Progenitor cell of endocrine pancreas (in vitro differentiated cells): ENCODE measurements at places on chromosomes 1 and 21.

GRCh38 chr1:91502672-91503184, 2.1 kb downstream of the CDC7 start:
- H3K4me3 ChIP-seq, result peak overlapping the region; percentile 15
- H3K27me3 ChIP-seq, result no peaks in the 10 kb centered on the region
- no peaks in the 10 kb centered on the region for H3K36me3 ChIP-seq

- no peak overlapping the region for H3K4me3 ChIP-seq
- DNase-seq, result no peak
- H3K27ac ChIP-seq, result peak overlapping the region; percentile 27
- H3K27me3 ChIP-seq, result no peaks in the 10 kb centered on the region
- no peaks in the 10 kb centered on the region for H3K36me3 ChIP-seq
Measured at GRCh38 chr1:59673573-59674450, 140.9 kb upstream of the HOOK1 start.

DNA sequence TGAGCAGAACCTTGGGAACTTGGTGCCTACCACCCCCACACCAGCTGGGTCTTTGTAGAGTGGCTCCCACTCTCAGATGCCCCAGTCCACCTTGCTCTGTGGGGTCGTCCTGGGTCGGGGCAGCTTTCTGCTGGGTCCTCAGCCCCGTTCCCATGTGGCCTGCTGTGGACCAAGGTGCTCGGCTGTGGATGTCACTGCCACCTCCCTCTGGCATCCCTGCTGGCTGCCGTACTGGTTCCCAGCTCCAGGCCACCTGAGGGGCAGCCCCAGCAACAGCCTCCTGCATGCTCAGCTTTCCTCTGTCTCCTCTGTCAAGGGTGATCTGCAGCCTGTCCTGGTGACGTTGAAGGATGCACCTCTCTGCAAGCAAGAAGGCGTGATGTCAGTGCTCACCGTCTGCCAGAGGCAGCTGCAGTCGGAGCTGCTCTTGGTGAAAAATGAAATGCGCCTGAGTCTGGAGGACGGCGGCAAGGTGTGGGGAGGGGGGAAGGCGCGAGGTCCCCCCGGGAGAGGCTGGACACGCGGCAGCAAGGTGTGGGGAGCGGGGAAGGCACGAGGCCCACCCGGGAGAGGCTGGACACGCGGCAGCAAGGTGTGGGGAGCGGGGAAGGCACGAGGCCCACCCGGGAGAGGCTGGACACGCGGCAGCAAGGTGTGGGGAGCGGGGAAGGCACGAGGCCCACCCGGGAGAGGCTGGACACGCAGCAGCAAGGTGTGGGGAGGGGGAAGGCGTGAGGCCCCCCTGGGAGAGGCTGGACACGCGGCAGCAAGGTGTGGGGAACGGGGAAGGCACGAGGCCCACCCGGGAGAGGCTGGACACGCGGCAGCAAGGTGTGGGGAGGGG, 45.9 kb upstream of the DIP2A start:
- peaks cover 4% of the 10 kb centered on the region for H3K36me3 ChIP-seq
- no peak for DNase-seq
- no peaks in the 10 kb centered on the region for H3K4me1 ChIP-seq
- H3K27me3 ChIP-seq, result no peaks in the 10 kb centered on the region
- no peak overlapping the region for H3K4me3 ChIP-seq

DNA sequence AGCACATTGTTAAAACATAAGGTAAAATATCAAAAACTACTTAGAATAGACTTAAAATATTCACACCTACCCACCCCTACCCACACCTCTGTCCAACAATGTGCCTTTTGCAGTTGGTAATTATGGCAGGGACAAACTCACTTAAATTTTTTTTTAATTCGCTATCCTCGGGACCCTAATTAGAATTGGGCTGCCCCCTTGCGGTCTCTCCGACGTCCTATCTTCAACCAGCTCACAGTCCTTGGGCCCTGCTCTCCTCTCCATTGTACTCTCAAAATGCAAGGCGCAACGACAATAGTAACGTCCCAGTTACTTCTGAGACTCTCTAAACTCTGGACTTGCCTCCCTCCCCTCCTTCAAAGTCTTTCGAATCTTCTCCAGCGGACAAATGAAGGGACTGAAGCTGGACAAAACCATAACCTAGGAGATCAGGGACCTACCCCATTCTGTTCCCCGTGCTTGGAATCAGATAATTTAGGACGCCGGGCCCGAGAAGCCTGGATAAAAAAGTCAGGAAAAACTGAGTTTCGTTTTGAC, 1.1 kb upstream of the CIART start:
- no peak for DNase-seq
- no peaks in the 10 kb centered on the region for H3K36me3 ChIP-seq
- H3K27ac ChIP-seq, result peak overlapping the region; percentile 89

DNA sequence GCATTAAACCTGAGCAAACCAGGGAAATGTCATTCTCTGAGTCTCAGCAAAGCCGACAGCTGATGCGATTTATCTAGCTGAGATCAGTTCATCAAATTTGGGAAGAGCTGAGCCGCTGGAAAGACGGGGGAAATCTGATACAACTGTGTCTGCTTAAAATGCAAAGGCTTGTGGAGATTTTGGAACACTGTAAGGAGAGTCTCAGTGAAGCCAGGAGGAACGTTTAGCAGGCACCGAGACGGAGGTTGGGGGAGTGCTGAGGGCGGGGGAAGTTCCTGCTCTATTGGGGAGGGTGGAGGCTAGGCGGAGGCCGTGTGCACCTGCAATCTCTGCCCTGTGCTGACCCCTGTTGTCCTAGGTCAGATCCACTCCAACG, 143.2 kb upstream of the CSF3R start:
- no peak overlapping the region for H3K4me3 ChIP-seq
- peaks cover 9% of the 10 kb centered on the region for H3K4me1 ChIP-seq
- DNase-seq, result no peak

DNA sequence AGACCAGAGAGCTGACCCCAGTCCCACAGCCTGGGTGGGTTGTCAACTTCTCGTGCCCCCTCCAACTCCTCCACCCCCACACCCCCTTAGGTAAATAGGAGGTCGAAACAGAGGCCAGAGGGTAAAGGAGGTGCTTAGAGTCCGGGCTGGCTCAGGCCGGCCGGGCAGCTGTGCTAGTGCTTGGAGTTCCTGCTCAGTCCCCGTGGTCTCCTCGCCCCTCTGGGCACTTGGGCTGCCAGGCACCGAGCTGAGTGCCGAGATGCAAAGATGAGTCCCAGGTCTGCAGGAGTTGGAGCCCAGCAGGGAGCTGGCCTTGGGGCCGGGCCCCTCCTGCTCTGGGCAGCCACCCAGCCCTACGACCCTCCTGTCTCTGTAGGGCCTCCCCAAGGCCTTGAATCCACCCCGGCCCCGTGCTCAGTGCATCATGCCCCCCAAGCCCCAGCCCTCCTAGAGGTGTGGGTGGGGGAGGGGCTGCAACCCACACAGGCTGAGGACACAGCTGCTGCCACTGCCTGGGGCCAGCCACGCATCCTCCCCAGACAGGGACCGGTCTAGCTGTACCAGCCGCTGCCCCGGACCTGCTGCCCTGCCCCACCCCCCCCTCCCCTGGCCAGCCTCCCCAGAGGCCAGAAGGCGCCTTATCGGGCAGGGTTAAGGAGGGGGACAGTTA, 1.9 kb downstream of the SMIM1 start:
- no peak overlapping the region for H3K27ac ChIP-seq
- peaks cover 4% of the 10 kb centered on the region for H3K27me3 ChIP-seq
- peaks cover 4% of the 10 kb centered on the region for H3K4me1 ChIP-seq
- H3K36me3 ChIP-seq, result no peaks in the 10 kb centered on the region

GRCh38 chr1:6029351-6029750, 16.3 kb upstream of the KCNAB2 start:
- no peaks in the 10 kb centered on the region for H3K36me3 ChIP-seq
- no peak overlapping the region for H3K27ac ChIP-seq
- H3K4me3 ChIP-seq, result no peak overlapping the region
- H3K27me3 ChIP-seq, result peaks cover 25% of the 10 kb centered on the region

DNA sequence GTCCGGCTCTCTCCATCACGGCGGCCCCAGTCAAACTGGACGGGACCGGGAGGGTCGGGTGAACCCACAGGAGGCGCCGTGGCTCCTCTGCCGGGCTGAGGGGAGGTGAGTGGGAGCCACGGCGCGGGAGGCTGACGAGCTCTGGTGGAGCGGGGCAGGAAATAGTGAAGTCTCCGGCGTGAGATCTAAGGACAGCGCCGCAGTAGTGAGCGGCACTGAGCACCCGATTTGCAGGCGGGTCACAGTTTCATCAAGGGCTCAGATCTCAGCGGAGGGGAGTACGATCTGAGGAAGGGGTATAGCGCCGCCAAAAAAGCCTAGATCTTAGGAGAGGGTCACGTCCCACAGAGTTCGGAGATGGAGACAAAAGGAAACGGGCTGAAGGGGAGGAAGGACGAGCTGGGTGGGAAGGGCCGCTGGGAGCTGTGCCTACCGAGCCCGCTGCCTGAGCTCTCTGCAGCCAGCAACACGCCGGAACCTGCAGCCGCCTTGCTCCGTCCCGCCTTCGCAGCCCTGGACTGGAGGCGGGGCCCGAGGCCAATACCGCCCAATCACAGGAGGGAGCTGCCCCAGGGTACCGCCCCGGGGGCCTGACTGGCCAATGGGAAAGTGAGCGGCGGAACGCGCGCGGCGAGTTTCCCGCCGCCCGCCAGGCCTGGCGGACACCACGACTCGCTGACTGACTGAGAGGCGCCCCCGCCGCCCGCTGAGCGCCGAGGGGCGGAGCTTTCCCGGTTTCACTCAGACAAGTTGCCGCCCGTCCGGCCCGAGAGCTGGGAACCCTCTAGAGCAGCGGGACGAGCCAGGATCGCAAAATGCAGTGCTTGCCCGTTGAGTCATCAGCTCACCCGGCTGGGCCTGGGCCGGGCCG, 1.9 kb downstream of the SFN start:
- DNase-seq, result peak; percentile 94
- peak overlapping the region; percentile 83 for H3K4me3 ChIP-seq
- H3K4me1 ChIP-seq, result peaks cover 11% of the 10 kb centered on the region
- peak overlapping the region; percentile 97 for H3K27ac ChIP-seq
- peaks cover 7% of the 10 kb centered on the region for H3K27me3 ChIP-seq
- H3K36me3 ChIP-seq, result no peaks in the 10 kb centered on the region

GRCh38 chr1:203476216-203476814, 709 bp downstream of the PRELP start:
- DNase-seq, result no peak
- H3K27ac ChIP-seq, result no peak overlapping the region
- H3K4me1 ChIP-seq, result peaks cover 11% of the 10 kb centered on the region
- no peaks in the 10 kb centered on the region for H3K36me3 ChIP-seq
- peaks cover 10% of the 10 kb centered on the region for H3K27me3 ChIP-seq

DNA sequence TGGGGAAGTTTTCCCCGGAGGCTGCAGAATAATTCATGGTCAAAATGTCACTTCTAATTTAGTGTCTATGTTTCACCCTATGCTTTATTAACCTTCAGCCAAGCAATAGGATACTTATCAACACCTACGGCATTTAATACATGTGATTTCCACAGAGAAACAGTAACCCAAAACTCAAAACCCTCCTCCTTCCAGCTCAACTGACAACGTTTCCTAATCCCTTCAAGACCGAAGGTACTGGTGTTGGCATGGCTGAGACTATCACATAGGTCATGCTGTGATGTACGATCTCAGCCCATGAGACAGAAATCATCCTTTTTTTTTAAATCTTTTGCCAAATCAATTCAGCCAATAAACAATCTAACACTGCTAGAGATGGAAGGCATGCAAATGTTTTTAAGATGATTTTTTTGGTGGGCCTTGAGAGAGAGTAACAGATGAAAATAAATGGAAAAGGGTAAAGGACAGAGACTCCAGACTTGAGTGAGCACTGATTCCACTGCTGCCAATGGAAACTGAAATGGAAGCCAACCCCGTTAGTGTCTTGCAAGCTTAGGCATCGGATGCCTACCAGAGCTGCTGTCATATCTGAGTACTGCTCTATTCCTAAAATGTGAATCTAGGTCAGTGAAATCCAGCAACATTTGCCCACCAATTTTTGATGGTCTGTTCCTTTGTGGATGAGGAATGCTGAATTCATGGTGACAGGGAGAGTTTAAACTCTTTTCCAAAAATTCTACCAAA, 63.4 kb upstream of the BCL10 start:
- no peak overlapping the region for H3K27ac ChIP-seq
- H3K36me3 ChIP-seq, result no peaks in the 10 kb centered on the region
- H3K4me1 ChIP-seq, result peaks cover 3% of the 10 kb centered on the region
- no peaks in the 10 kb centered on the region for H3K27me3 ChIP-seq

GRCh38 chr1:237186675-237187074, 144.7 kb downstream of the RYR2 start:
- no peak overlapping the region for H3K27ac ChIP-seq
- H3K4me3 ChIP-seq, result no peak overlapping the region
- H3K4me1 ChIP-seq, result no peaks in the 10 kb centered on the region
- no peak for DNase-seq
- no peaks in the 10 kb centered on the region for H3K27me3 ChIP-seq

- H3K4me1 ChIP-seq, result peaks cover 4% of the 10 kb centered on the region
- no peaks in the 10 kb centered on the region for H3K36me3 ChIP-seq
- H3K27ac ChIP-seq, result no peak overlapping the region
- no peak overlapping the region for H3K4me3 ChIP-seq
- no peak for DNase-seq
Measured at GRCh38 chr1:183244466-183244865, 58.4 kb downstream of the LAMC2 start.

DNA sequence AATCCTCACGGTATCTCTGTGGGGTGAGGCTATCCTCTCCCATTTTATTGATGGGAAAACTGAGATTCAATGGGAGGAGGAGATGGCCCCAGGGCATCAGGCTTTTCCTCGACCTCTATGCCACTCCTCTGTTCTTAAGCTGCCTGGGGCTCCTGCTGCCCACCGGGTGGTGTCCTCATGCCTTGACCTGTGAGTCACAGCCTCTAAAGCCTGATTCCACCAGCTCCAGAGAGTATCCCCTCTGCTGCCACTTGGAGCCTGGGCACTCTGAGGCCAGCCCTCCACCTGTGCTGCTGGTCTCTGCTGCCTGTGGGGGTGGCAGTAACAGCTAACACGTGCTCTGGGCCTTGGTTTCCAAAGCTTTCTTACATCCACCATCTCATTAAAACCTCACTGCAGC, 241.2 kb downstream of the TRABD2B start:
- no peak overlapping the region for H3K4me3 ChIP-seq
- H3K36me3 ChIP-seq, result no peaks in the 10 kb centered on the region
- no peak overlapping the region for H3K27ac ChIP-seq
- H3K27me3 ChIP-seq, result peaks cover 28% of the 10 kb centered on the region
- peaks cover 12% of the 10 kb centered on the region for H3K4me1 ChIP-seq

GRCh38 chr1:14282707-14283106, 315.8 kb upstream of the KAZN start:
- H3K4me3 ChIP-seq, result no peak overlapping the region
- no peak for DNase-seq
- no peak overlapping the region for H3K27ac ChIP-seq

DNA sequence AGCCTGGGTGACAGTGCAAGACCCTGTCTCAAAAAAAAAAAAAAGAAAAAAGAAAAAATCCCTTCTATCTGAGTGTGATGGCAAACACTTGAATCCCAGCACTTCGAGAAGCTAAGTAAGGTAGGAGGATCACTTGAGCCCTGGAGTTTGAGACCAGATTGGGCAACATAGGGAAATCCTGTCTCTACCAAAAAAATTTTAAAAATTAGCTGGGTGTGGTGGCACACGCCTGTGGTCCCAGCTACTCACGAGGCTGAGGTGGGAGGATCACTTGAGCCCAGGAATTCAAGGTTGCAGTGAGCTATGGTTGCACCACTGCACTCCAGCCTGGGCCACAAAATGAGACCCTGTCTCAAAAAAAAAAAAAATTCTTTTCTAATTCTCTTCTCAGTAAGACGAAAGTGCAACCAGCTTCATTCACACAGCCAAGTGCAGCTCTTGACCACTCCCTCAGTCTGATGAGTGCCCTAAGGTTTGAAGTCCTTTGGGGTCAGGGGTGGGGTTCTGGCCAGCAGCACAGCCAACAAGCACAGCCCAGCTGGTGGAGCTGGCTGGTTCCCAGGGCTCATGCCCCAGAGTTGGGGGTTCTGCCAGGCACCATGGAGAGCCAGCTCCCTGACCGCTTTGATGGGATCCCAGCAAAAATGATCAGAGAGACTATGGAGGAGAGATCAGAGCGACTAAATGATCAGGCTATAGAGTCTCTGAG, 8.0 kb downstream of the SLC2A5 start:
- H3K36me3 ChIP-seq, result no peaks in the 10 kb centered on the region
- DNase-seq, result no peak
- H3K27me3 ChIP-seq, result peaks cover 2% of the 10 kb centered on the region
- H3K4me1 ChIP-seq, result no peaks in the 10 kb centered on the region
- H3K4me3 ChIP-seq, result no peak overlapping the region
- H3K27ac ChIP-seq, result no peak overlapping the region
